ENCODE measurements at places on chromosomes 3 and 15.

DNA sequence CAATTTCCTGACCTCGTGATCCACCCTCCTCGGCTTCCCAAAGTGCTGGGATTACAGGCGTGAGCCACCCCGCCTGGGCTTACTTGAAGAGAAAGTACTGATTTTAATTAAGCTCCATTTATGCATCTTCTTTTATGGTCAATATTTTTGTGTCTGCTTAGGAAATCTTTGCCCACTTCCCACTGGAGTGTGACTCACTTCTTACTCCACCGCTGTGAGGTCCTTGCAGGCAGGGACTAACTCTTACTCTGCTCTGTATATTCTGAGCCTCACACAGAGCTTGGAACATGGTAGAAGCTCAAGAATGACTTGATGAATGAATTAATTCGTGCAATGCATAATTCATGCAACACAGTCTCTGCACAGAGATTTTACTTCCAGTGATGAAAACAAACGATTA, 2.9 kb upstream of the TM4SF19 start:
- no peak for DNase-seq

GRCh38 chr15:78080088-78080460, 2.6 kb upstream of the TBC1D2B start:
- no peak for DNase-seq

GRCh38 chr3:76442374-76442915, 597.5 kb upstream of the ROBO2 start:
- DNase-seq: no peak

DNA sequence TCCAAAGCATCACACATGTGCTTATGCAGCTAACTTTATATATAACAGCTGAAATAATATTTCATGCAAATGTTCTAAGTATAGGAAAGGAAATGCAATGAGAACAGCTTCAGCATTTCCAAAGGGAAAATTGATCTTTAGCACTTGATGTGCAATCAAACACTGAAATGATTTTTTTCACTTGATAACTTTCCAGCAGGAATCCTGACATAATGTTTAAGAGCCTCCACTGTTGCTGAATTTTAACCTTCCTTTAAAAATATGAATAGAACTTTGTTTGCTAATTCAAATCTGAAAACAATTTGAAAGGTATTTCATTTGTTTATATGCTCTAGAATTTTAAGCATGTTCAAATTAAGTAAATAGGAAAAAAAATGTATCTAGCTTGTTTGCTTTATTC, 96.9 kb upstream of the STRIT1 start:
- DNase-seq: no peak

DNA sequence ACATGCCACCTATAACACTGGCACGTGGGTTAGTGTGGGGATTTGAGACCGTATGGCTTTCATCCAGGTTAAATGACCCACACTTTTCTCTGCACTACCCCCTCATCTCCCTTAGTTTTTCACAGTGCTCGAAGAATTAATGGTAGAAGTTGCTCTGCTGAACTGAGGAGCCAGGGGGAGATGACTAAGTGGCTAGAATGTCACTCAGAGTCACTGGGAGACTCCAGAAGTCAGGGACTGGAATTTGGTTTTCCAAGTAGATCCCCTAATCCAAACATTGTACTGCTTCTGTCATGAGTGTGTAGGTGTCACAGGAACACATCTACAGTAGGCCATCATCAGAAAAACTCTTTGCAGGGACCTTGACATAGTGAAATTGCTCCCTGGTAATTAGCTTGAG, 181.0 kb upstream of the RASGRP1 start:
- no peak for DNase-seq

Measured in activated CD8-positive, alpha-beta memory T cell treated with anti-CD3 and anti-CD28 coated beads for 1 hour (primary cell).